ENCODE measurements at places on chromosomes 11 and 22. TPM values are rescaled to one million over a fixed set of nuclear protein-coding genes. Genes with fewer than 3 reads are reported as not detected.

DNA sequence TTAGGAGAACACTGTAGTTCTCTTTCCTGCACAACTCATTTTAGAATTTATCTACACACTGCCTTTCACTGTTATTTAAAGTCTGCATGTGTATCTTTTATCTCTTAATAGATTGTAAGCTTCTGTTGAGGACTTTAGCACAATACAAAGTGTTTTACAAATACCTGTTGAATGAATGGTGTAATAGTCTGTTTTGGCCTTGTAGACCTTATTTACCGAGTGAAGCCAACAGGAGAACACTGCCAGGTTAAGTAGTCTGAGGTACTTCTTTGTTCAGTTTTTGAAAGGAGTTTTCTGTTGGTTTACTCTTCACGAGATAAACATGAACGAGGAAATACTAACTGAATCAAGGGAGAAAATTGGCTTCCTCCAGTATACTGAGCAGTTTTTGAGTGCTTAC is 31.0 kb downstream of the SIK2 start:
- DNase-seq, result no peak

DNA sequence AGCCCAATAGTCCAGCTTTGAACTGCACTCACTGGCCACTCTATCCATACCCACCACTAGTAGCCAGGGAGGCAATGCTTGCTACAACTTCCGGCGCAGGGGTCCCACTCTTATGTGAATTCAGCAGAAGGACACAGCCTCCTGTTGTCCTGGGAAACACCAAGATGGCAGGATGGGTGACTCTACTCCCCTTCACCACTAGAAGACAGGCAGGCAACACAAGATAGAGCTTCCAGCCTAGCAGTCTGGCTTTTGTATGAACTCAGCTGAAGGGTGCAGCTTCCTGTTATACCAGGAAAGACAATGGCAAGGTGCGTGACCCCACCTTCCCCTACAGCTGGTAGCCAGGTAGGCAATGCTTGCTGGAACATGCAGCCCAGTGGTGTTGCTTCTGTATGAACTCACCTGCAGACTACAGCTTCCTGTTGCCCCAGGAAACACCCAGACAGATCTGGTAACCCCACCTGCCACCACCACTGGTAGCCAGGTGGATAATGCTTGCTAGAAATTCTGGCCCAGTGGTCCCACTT is 205.2 kb upstream of the KIRREL3 start:
- no peak for DNase-seq

DNA sequence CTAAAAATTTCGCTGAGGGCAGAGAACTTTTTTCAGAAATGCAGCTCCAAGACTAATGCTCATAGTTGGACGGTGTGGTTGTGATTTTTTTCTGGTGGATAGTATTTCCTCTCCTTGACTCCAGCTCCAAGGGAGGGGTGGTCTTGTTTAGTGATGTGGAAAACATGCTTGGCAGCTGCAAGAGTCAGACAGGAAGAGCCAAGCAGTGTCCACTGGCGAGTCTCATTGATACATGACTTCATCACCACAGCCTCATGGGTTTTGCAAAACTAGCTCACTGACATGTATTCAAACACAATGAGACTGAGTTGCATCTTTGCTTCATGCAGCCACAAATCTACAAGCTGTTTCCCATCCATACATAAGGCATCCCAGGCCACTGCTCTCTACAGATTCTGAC is 7.3 kb upstream of the KCNJ1 start:
- DNase-seq, result no peak

The OR8G5 gene
- total RNA-seq, result not detected
